ENCODE measurements at places on chromosomes 3 and 15. TPM values are rescaled to one million over a fixed set of nuclear protein-coding genes. Genes with fewer than 3 reads are reported as not detected.

The WNT5A gene
- total RNA-seq: 0.54 TPM

The TEX55 gene
- not detected for total RNA-seq

The PRR23B gene
- not detected for total RNA-seq

The GMPPB gene
- total RNA-seq: 28.4 TPM

The PAK6 gene
- 6.3 TPM for total RNA-seq

The FMN1 gene
- total RNA-seq: 3.9 TPM

GRCh38 chr3:30199855-30200254, 406.5 kb upstream of the TGFBR2 start:
- DNase-seq: no peak

DNA sequence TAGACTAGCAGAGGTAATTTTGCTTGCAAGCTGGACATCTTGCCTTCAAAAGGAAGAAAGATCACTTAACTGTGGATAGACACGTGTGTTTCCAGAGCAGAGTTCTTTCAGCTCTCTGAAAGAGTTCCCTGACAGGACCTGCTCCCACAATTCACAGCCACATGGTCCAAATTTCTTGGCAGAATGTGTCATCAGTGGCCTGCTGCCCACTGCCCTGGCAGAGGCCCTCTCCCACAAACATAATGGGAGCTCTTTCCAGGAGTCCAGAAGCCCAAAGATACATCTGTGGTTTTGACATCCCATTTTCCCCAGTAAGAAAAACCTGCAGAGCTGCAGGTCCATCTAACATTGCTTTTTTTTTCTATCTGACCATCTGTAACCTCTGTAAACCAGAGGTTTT, 48.3 kb downstream of the SERPINI1 start:
- no peak for DNase-seq

DNA sequence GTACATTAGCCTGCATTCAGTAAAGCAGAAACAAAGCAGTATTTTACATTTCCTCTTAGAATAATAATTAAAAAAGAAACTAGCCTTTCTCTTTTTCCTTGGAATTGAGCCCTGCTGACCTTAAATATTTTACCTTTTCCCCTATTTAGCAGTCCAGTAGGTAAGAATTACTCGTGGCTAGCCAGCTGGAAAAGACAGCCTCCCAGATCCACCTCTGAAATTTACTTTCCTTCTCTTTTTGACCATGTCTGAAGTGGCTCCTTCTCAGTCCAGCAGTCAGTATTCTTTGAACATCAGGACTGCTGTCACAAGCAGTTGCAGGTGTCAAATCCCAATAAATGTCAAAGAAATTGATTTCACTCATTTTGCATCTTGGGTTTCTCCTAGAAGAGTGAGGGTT, 311.5 kb upstream of the DCBLD2 start:
- DNase-seq: no peak

DNA sequence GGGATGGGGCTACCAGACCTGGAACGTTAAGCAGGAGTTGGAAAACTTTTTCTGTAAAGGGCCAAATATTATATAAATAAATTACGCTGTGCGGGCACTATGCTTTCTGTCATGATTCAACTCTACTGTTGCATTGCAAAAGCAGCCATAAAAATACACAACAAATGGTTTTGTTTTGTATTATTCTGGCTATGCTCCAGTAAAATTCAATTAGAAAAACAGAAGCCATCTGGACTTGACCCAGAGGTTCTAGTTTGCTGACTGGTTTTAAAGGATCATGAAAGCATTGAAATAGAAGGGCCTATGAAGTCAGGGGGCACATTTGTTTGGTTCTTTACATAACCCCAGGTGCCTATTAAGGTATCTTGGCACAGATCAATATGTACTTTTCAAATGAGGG, 647.4 kb upstream of the LMCD1 start:
- DNase-seq: no peak

- no peak for DNase-seq
Measured at GRCh38 chr15:82977076-82977475, 8.9 kb upstream of the RAMAC start.

GRCh38 chr15:92613841-92614240, 41.7 kb downstream of the FAM174B start:
- DNase-seq: no peak

DNA sequence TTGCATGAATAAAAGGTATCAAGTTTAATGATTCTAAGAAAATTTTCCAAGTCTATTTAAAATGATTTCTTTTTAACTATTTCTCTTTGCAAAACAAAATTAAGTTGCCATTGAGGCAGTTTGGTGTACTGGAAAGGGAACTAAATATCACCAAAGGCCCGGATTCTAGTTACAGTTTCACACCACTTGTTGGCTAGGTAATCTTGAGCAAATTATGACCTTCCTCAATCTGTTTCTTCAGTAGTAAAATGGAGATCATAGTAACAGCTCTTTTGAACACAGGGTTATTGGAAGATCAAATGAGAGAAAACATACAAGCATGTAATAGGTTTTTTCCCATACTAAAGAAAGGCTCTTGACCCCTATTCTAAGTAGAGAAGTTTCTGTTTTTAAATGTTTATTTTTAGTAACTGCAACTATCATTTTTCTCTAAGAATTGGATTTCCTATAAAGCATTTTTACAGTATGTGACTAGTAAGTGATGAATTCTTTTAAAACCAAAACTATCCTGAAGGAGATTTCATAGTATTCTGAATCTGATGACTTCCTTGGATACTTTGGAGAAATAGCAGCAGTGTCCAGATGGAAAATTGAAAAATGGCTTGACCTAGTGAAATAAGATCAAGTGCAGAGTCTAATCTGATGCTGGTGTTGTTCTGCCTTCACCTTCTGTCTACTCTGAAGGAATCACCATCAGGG, 15.7 kb downstream of the SCAANT1 start:
- DNase-seq: no peak

- DNase-seq: no peak
Measured at GRCh38 chr15:26460165-26460564, 312.7 kb downstream of the GABRB3 start.

DNA sequence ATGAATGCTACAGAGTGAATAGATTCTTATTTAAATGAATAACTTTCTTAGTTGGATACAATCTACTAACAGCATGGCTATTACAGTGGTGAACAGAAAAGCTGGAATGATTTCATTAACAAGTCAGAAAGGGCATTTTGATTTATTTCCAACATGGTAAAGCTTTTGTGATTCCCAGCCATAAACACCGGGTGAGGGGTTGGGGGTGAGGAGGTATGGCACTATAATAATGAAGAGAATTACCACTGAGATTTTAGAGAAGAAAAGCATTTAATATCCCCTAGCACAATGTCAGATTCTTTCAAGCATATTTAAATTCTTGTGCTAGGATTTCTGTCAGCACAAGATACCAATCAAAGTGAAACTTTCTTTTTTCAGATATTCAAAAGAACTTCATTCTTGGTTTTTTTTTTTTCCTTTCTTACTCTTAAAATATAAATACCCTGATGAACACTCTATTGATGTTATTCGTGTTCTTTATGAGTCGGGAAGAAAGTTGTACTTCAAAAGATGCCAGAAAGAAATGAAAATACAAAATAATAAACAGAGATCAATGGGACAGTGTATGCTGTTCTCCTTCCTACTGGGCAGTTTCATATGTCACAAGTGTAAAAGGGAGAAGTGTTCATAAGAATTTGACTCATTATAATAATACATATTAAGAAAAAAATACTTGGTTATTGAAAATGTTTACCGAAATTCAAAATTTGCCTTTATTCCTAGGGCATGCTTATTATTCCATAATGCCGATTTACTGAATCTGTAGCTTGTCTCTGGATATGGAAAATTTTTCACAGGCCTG, 522.8 kb downstream of the CADM2 start:
- DNase-seq: no peak

DNA sequence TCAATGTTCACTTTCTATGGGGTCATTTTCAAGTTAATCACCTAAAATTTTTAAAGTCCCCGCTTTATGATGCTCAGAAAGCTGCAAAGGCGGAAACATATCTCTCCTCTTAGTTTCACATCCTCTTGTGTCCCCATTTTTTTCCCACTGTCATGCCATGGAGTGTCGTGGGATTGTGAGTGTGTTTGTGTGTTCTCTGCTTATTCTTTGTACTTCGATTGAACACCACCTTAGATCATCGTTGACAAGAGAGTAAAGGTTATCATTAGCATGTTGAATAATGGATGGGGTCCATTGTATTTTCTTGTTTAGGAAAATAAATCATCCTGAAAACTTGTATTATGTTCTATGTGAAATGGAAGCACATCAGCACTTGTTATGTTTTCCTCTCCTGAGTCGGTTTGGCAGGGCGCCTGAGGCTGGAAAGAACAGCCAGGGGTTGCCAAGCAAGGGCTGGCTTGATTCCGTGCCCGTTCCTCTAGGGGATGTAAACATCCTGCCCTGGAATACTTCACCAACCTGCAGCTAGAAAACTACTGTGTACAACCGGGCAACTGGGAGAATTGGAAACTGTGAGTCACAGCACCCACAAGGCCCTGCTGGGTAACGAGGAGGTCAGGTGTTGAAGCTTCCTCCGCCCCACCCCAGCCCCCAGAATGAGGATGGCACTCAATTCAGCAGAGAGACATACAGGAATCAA, 67.2 kb downstream of the EIF4E3 start:
- no peak for DNase-seq

DNA sequence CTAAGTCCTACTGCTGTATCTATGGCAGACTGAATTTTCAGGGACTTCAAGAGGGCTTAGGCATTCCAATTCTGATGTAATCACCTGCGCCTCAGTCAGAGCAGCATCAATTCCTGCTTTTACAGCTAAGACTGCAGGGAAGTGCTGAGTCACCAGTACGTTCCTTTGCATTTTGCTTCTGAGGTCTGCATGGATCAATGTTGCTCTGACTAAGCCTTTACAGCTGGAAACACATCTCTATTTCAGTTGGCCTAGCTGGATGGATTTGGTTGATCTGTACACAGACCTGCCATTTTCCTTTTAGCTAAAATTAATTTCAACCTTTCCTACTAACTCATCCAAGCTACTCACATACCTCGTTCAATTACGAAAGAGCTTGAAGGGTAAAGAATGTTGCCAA, 51.3 kb downstream of the ETV5 start:
- DNase-seq: no peak

DNA sequence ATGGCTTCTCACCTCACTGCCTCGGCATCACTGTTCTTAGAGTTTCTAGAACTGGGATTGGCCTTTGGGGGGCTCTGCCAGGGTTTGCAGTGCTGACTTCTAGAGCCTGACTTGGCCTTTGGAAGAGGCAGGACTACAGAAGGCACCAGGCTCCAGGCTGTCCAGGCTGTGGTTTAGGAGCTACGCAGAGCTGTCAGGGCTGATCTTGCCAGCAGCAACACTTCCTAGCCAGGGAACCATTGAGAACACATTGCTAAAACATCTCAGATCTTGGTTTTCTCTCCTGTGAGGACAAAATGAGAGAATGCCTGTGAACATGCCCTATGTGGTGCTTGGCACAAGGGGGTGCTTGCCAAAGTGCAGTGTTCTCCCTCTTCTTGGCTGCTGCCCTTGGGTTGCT, 34.6 kb upstream of the APEH start:
- no peak for DNase-seq

DNA sequence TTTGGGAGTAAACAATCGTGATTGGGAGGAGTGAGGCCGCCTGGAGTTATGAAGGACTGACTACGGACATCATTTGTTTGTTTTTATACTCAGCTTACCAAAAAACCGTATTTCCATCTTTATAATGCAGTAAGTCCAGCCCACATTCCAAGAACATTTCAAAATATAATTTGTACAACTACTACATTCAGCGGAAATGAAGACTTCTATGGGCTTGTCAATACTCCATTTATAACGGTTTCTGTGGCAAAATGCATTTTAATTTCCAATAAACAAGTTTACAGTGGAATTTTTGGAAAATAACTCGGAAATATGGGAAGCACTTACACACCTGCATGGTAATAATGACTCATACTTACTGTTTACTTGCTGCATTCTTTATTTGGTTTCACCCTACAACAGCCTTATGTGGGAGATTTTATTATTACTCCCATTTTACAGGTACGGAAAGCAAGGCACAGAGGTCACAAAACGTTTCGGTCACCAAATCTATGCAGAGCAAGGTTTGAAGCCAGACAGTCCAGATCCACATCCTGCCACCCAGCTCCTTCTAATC, 62.3 kb downstream of the LDHAL6B start:
- DNase-seq: no peak

DNA sequence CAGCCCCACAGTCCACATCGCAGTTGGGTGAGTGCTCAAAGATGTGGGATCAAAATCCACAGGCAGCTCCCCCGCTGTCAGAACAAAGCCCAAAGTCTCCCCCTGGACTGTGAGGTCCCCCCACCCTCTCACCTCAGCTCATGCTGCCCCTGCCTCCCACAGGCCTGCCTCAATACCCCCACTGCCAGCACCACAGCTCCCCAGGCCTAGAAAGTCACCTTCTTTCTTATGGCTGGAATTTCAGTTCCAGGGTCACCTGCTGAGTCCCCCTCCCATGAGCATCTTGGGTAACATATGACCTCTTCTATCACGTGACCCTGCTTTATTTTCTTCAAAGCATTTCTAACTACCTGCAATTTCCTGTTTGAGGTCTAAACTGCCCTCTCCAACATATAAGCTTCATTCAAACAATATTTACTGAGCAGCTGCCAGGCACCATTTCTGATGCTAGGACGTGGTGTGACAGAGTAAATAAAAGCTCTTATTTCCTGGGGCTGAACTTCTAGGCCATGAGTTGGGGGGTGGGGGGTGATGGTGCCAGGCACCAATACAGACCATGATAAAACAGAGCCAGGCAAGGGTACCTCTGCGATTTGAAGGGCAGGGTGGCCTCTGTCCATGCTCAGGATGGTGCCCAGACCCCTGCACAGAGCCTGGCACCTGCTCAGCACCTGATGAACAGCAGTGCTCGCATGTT, 2.4 kb upstream of the TMEM89 start:
- DNase-seq: no peak

GRCh38 chr3:158419820-158420653, 151.0 kb upstream of the MLF1 start:
- DNase-seq: no peak

- DNase-seq: no peak
Measured at GRCh38 chr3:157351981-157352380, 84.7 kb upstream of the PTX3 start.

- DNase-seq: no peak
Measured at GRCh38 chr3:192991356-192991755, 73.7 kb upstream of the MB21D2 start.

- DNase-seq: no peak
Measured at GRCh38 chr3:101084404-101084803, 91.2 kb upstream of the ABI3BP start.

DNA sequence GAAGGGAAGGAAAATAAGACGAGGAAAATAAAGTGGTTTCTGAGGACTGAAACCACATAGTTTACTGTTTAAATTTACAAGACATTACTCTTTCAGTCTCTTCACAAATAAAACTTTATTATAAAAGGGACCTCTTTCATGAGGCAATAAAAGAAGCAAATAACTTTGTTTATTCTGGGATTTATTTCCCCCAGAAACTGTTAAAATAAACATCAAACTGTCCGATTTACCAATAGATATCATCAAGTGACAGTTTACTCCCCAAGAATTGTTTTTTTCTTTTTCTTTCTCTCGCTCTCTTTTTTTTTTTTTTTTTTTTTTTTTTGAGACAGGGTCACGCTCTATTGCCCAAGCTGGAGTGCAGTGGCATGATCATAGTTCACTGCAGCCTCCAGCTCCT, 54.1 kb downstream of the SLC28A2 start:
- DNase-seq: no peak

Data from Panc1 (cell line).